T-helper 17 cell (primary cell): ENCODE measurements at places on chromosomes 1 and 21. TPM values are rescaled to one million over a fixed set of nuclear protein-coding genes. Genes with fewer than 3 reads are reported as not detected.

Gene CD52
- total RNA-seq = 1,152 TPM

Gene ADORA3
- total RNA-seq = not detected

Gene DPM3
- 32.1 TPM for total RNA-seq

Gene ADPRS
- 17.0 TPM for total RNA-seq

Gene PTGFRN
- total RNA-seq = 1.3 TPM

GRCh38 chr1:23902321-23903278 lies 10.6 kb downstream of the CNR2 start:
- H3K27ac ChIP-seq = no peak overlapping the region
- H3K4me3 ChIP-seq = no peak overlapping the region
- no peaks in the 10 kb centered on the region for H3K4me1 ChIP-seq

DNA sequence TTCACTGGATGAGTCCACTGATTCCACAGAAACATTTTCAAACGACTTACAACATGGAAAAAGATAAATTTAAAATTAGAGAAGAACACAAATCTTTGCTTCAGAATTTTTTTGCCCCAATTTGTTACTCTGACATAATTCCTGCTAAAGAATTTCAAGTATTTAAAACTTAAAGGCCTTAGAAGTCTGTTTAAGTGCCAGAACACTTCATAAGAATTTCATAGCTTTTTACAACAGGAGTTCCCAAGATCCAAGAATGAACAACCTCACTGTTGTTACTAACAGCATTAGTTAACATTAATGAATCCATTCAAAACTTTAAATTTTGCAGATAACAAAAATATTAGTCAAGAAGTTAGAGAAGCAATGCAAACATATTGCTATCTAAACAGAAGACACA lies 31.7 kb downstream of the ARHGAP29 start:
- no peak overlapping the region for H3K27ac ChIP-seq
- DNase-seq = no peak
- peaks cover 22% of the 10 kb centered on the region for H3K27me3 ChIP-seq
- no peaks in the 10 kb centered on the region for H3K36me3 ChIP-seq

DNA sequence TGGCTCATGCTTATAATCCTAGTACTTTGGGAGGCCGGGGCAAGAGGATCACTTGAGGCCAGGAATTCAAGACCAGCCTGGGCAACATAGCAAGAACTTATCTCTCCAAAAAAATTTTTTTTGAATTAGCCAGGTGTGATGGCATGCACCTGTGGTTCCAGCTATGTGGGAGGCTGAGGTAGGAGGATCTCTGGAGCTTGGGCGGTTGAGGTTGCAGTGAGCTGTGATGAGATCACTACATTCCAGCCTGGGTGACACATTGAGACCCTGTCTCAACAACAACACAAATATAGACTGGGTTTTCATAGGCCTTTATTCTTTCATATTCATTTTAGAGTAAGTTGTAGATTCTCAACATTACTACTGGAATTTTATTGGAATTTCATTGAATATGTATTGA lies 12.8 kb downstream of the MED18 start:
- no peaks in the 10 kb centered on the region for H3K27me3 ChIP-seq
- H3K27ac ChIP-seq = no peak overlapping the region
- H3K36me3 ChIP-seq = no peaks in the 10 kb centered on the region
- no peaks in the 10 kb centered on the region for H3K4me1 ChIP-seq

DNA sequence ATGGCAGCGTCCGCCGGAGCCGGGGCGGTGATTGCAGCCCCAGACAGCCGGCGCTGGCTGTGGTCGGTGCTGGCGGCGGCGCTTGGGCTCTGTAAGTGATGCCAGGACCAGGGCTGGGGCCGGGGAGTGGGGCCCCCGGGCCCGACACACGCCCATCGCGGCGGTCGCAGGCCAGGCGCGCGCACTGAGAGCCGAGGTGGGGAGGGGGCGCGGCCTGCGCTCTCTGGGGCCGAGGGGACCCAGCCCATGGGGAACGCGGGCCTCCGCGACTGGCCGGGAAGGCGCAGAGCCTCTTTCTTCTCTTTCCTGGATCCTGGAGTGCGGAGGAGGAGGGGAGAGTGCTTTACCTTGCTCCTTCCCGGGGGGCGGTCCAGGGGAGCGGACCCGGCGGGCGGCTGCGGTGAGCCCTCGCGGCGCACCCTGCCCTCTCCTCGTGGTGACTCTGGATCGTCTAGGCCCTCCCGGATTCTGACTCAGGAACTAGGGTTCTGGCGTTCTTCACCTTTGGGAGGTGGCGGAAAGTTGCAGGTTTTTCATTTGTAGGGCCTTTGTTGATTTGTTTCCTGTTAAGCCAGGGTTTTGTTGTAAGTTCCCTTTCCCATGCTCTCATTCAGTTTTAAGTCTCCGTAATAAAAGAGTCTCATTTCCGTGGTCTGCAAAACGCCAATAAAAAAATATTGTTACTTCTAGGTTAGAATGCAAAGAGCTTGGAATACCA lies 529 bp downstream of the MPZL1 start:
- H3K4me1 ChIP-seq = peaks cover 46% of the 10 kb centered on the region
- peak overlapping the region; percentile 97 for H3K4me3 ChIP-seq
- peaks cover 2% of the 10 kb centered on the region for H3K36me3 ChIP-seq
- no peaks in the 10 kb centered on the region for H3K27me3 ChIP-seq
- no peak for DNase-seq
- peak overlapping the region; percentile 89 for H3K27ac ChIP-seq

DNA sequence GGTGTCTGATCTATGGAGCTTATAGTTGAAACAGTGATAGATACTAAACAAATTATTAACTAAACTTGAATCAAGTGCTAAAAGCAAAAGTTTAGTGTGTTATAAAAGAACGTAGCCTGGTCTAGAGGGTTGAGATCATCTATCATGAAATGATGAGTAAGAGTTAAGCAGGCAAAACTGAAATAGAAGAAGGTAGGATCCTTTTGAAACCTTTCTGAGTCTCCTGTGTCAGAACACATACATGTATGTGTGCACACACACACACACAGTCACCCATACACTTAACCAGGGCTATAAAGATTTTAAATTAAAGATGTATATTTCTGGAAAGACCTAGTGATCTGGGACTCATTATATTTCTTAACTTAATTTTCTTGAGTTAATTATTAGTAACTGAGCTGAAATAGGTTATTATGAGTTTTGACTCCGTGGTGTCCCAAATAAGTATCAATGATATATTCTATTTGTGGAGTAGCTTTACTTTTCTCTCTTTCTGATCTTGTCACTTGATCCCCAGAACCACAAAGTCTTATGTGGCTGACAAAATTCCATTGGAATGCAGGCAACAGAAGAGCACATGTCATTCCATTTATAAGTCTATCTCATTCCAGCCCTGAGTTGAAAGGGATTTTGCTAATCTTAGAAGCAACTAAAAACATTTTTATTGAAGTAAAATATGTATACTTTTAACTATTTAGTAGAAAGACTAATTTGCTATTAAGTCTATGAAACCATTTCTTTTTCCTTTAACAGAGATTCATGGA lies 70.7 kb downstream of the PRRX1 start:
- H3K36me3 ChIP-seq = no peaks in the 10 kb centered on the region
- DNase-seq = no peak
- peaks cover 25% of the 10 kb centered on the region for H3K27me3 ChIP-seq
- H3K4me1 ChIP-seq = no peaks in the 10 kb centered on the region
- H3K4me3 ChIP-seq = no peak overlapping the region

DNA sequence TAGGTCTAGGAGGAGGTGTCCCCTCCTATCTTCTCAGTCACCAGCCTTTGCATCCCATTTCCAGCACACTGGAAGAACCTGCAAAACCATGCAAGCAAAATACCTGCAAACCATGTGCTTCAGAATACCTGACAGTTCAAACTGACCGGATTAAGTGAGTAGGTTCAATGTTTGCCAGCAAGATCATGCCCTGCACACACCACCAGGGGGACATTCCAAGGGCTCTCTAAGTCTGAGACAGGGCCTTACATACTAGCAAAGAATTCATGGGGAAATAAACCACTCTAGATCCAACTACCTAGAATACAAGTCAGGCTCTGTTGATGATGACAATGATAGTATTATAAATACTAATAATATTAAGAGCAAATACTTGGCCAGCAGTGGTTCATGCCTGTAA lies 27.6 kb downstream of the INPP5B start:
- H3K4me1 ChIP-seq = peaks cover 21% of the 10 kb centered on the region
- no peak for DNase-seq
- H3K4me3 ChIP-seq = no peak overlapping the region
- no peaks in the 10 kb centered on the region for H3K27me3 ChIP-seq

DNA sequence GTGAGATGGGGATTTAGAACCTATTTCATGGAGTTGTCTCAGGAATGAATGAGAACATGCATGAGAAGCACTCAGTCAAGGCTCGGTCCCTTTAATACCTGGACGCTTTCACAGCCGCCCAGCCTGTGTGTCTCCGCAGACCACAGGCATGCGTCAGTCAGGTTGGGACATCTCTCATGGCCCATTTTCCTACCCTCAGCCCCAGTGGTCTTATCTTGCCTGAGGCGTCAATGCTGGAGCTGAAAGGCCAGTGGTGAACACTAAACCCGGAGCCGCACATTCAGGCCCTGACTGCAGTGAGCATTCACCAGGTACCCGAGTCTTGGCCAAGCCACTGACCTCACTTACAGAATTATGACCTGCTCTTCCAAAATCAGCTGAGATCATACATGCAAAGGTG lies 263.2 kb upstream of the RAB4A start:
- no peaks in the 10 kb centered on the region for H3K4me1 ChIP-seq
- H3K27ac ChIP-seq = no peak overlapping the region
- no peaks in the 10 kb centered on the region for H3K36me3 ChIP-seq
- H3K4me3 ChIP-seq = no peak overlapping the region
- no peaks in the 10 kb centered on the region for H3K27me3 ChIP-seq

DNA sequence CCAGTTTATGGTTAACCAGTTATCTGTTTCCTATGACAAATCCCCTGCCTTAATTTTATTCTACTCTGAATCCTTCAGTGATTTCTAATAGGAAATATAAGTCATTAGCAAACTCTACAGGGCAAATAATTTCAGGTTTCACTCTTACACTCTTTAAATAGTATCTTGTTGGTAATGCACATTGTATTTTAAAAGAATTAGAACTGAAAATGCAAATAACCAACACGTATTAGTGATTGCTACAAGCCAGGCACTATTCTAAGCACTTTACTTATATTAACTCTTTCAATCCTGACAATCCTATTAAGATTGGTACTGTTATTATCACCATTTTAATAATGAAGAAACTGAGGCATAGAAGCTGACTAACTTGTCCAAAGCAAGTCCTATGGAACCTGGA lies 48.3 kb upstream of the LHX8 start:
- no peak overlapping the region for H3K4me3 ChIP-seq
- no peaks in the 10 kb centered on the region for H3K4me1 ChIP-seq
- no peak for DNase-seq
- no peak overlapping the region for H3K27ac ChIP-seq
- H3K36me3 ChIP-seq = no peaks in the 10 kb centered on the region
- no peaks in the 10 kb centered on the region for H3K27me3 ChIP-seq

GRCh38 chr1:24961961-24962861 lies 32.1 kb upstream of the RUNX3 start:
- H3K36me3 ChIP-seq = no peaks in the 10 kb centered on the region
- no peak for DNase-seq
- H3K4me1 ChIP-seq = peaks cover 39% of the 10 kb centered on the region
- peak overlapping the region; percentile 87 for H3K4me3 ChIP-seq

GRCh38 chr1:90475631-90476030 lies 241.5 kb downstream of the BARHL2 start:
- no peaks in the 10 kb centered on the region for H3K27me3 ChIP-seq
- H3K36me3 ChIP-seq = no peaks in the 10 kb centered on the region
- H3K27ac ChIP-seq = no peak overlapping the region
- DNase-seq = no peak
- no peaks in the 10 kb centered on the region for H3K4me1 ChIP-seq

- DNase-seq = no peak
- no peaks in the 10 kb centered on the region for H3K36me3 ChIP-seq
- peaks cover 2% of the 10 kb centered on the region for H3K4me1 ChIP-seq
- H3K4me3 ChIP-seq = no peak overlapping the region
- H3K27ac ChIP-seq = no peak overlapping the region
Measured at GRCh38 chr1:17661546-17662157, 93.5 kb upstream of the ACTL8 start.

GRCh38 chr1:212630158-212630900 lies 21.8 kb downstream of the ATF3 start:
- peak; percentile 32 for DNase-seq
- no peak overlapping the region for H3K4me3 ChIP-seq
- H3K4me1 ChIP-seq = peaks cover 6% of the 10 kb centered on the region
- H3K36me3 ChIP-seq = no peaks in the 10 kb centered on the region
- H3K27me3 ChIP-seq = peaks cover 10% of the 10 kb centered on the region
- H3K27ac ChIP-seq = no peak overlapping the region

DNA sequence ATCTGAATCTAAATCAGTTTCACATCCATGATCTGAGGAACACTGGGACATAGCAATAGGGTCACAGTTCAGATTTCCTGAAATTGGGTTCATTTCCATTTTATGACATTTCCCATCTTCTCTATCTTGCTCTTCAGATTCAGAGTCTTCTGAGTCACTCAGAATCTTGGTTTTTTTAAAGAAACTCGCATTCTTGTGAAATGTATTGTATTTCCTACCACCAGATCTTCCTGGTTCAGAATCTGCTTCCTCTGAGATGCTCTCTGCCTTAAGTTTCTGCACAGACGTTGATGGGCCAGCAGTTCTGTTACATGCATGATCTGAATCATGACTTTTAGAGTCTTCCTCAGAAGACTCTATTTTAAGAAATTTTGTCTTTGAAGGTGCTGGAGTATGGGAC lies 15.5 kb upstream of the PSMG1 start:
- H3K27ac ChIP-seq = peak overlapping the region; percentile 29
- no peak for DNase-seq
- no peak overlapping the region for H3K4me3 ChIP-seq
- no peaks in the 10 kb centered on the region for H3K27me3 ChIP-seq

DNA sequence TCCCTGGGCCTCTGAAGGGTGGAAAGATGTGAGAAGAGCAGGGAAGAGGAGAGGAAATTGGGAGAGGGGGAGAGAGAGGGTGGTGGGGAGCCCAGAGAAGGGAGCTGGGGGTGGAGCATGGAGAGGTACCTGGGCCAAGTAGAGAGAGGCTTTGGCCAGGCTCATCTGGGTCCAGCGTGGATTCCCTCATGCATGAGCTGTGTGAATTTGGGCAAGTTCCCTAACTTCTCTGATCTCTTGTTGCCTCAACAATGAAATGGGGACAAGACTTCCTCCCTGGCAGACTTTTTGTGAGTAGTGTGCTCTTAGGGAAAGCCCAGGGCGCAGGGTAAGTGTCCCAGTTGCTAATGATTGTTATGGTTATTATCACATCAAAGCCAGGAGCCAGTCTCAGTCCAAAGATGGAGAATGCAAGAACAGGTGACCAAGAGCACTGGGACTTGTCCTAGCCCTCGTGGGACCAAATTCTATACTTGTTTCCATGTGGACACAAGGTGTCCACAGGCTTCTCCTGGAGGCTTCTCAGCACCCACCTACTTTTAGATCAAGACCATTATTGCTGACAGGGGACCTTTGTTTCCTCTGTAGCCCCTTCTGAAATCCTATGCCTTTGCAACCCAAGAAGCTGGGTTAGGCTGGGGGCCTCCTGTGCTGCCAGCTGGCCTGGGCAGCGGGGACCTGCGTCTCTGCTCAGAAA lies 13.9 kb downstream of the IL6R start:
- peaks cover 5% of the 10 kb centered on the region for H3K36me3 ChIP-seq
- peaks cover 69% of the 10 kb centered on the region for H3K4me1 ChIP-seq
- peak overlapping the region; percentile 89 for H3K4me3 ChIP-seq
